ENCODE measurements at places on chromosomes 7 and 10.
A peak's percentile ranks its signal among the peaks of the same experiment; 100 is the strongest.

DNA sequence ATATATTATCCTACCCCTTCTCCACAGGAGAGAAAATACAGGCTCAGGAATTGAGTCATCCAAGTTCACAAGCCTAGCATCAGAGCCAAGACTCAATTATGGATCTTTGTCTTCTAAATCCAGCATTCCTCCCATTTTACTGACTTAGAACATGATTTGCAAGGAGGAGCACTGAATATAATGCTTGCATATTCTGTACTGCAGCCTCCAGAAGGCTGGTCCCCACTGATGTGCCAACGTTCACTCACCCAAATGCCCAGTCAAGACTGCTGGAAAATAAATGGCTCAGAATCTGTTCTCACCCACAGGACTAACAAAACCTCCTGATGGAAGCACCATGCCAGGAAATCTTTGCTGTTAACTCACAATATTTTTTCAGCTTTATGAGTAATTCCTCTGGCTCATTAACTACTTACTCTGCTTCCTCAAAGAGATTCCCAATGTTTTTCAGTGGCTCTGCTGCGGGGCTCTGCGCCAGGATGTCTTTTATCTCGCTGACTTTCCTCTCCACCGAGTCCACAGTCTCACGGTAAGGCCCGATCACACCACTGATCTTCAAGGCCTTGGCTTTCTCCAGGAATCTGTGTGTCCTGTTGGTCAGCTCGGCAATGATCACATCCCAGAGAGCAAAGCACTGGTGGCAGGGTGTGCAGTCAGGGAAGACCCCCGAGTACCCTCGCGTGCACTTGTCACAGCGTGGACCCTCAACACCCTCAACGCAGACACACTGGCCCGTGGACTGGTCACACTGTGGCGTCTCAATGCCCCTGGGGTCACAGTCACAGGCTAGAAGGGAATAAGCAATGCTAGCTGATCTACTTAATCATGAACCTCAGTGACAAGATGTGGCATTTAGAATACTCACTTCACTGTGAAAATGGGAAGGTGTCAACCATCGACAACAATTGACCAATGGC, 48.8 kb downstream of the DLD start:
- DNase-seq = no peak

- no peak for DNase-seq
These were observed 1063.4 kb upstream of the GHITM start for GRCh38 chr10:83075815-83076355.

GRCh38 chr10:101067356-101068083, 5.7 kb downstream of the KAZALD1 start:
- DNase-seq = peak; percentile 82

DNA sequence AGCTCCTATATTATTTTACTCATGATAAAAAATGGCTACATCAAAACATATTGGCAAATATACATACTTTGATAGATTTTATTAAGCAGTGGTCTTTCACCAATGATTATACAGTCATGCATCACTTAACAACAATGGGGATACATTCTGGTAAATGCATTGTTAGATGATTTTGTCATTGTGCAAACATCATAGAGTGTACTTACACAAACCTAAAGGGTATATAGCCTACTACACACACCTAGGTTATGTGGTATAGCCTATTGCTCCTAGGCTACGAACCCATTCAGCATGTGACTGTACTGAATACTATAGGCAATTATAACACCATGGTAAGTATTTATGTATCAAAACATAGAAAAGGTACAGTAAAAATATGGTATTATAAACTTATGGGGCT, 98.9 kb upstream of the IL6 start:
- DNase-seq = no peak

DNA sequence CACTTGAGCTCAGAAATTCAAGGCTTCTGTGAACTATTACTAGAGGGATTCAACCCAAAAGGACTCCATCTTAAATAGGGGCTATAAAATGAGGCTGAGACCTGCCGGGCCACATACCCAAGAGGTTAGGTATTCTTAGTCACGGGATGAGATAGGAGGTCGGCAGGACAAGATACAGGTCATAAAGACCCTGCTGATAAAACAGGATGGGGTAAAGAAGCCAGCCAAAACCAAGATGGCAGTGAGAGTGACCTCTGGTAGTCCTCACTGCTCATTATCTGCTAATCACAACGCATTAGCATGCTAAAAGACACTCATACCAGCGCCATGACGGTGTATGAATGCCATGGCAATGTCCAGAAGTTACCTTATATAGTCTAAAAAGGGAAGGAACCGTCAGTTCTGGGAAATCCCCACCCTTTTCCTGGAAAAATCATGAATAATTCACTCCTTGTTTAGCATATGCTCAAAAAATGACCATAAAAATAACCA, 101.2 kb upstream of the TRIM24 start:
- DNase-seq = no peak

GRCh38 chr7:102395592-102395872, 631 bp upstream of the PRKRIP1 start:
- no peak for DNase-seq

- DNase-seq = no peak
These were observed 775 bp downstream of the STARD3NL start for GRCh38 chr7:38178695-38179344.

DNA sequence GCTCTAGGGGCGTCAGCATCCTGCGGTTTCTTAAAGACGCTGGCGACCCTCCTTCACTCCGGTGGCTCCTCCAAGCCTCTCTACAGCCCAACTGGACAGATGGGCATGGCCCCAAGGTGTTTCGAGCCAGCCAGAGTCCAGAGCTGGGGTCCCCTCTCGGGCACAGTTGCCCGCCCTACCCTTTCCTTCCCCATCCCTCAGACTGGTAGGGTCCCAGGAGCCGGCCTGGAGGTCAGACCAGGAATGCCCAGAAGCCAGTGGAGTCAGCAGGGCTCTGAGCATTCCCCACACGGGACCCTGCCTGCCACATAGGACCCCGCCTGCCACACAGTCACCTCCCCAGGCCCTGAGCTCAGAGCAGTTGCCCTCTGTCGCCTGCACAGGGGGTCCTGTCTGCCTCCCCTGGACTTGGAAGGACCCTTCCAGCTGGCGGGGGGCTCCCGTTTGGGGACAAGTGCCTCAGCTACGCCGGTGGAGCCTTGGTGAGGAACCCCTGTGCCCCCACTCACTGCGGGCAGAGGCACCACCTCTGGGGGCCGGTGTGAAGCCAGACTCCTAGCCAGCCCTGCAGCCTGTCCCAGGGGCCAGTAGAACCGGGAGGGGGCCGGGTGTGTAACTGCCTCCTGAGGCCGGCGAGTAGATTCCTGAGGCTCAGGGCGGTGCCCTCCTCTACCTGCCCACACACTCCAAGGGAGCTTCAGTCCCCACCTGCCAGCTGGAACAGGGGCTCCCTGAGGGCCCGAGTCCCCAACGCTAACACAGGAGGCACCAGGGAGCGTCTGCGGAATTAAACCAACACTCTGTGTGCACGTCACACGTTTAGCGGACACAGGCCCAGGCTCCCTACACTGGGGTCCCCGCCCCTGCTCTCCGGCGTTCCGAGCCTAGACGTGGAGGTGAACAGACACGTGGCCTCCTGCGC, 19.4 kb upstream of the PDGFA start:
- no peak for DNase-seq

GRCh38 chr7:77415476-77415822, 700 bp downstream of the GSAP start:
- DNase-seq = no peak

DNA sequence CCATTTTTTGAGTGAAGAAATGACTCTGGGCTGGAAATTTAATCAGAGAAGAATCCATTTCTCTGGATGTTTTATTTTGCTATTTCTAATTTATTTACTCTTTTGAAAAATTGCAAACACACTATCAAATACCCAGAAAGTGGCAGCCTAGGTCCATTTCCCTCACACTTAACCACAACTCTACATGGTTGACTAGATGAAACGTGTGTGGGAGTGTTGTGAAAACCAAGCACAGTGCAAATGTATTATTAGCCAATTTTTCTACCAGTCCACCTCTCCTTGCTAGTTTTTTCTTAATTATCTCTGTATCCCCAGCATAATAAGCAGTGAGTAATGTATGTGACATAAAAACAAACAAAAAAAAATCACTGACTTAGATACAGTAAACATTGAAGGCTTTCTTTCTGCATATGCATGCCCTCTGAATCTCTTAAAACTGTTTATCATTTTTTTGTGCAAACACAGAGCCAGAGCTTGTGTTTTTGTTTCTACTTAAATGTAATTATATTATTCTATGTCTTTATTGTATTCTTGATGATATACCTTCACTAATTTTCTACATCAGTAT, 30.9 kb downstream of the SCIN start:
- DNase-seq = no peak

DNA sequence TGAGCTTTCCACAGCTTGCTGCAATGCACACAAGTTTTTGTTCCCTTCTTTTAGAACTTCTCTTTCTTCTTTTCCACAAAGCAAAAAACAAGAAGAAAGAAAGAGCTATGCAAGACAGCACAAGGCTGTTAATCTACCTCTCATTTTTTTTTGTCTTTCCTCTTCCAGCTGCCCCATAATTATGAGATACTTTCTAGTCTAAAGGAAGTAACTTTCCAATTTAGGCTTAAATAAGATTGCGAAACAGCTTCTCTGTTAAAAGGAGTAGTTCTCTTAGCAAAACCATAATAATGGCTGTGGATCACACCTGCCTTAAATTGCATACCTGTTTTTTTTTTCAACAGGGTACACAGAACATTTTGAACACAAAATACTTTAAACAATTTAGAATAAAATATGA, 56.0 kb downstream of the NDUFB2 start:
- no peak for DNase-seq

- DNase-seq = no peak
These were observed 183.9 kb downstream of the HECW1 start for GRCh38 chr7:43296306-43296705.

GRCh38 chr10:62131724-62132123, 136.9 kb downstream of the RTKN2 start:
- DNase-seq = no peak

GRCh38 chr10:36089790-36090440, 447.8 kb upstream of the FZD8 start:
- DNase-seq = no peak

- DNase-seq = no peak
These were observed 37.2 kb downstream of the VOPP1 start for GRCh38 chr7:55534916-55535590.

DNA sequence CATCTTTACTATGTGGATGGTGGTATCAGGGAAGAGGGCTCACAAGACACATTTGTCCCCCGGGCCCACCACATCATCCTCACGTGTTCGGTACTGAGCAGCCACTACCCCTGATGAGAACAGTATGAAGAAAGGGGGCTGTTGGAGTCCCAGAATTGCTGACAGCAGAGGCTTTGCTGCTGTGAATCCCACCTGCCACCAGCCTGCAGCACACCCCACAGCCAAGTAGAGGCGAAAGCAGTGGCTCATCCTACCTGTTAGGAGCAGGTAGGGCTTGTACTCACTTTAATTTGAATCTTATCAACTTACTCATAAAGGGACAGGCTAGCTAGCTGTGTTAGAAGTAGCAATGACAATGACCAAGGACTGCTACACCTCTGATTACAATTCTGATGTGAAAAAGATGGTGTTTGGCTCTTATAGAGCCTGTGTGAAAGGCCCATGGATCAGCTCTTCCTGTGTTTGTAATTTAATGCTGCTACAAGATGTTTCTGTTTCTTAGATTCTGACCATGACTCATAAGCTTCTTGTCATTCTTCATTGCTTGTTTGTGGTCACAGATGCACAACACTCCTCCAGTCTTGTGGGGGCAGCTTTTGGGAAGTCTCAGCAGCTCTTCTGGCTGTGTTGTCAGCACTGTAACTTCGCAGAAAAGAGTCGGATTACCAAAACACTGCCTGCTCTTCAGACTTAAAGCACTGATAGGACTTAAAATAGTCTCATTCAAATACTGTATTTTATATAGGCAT, 9.1 kb upstream of the CSGALNACT2 start:
- DNase-seq = peak; percentile 60

DNA sequence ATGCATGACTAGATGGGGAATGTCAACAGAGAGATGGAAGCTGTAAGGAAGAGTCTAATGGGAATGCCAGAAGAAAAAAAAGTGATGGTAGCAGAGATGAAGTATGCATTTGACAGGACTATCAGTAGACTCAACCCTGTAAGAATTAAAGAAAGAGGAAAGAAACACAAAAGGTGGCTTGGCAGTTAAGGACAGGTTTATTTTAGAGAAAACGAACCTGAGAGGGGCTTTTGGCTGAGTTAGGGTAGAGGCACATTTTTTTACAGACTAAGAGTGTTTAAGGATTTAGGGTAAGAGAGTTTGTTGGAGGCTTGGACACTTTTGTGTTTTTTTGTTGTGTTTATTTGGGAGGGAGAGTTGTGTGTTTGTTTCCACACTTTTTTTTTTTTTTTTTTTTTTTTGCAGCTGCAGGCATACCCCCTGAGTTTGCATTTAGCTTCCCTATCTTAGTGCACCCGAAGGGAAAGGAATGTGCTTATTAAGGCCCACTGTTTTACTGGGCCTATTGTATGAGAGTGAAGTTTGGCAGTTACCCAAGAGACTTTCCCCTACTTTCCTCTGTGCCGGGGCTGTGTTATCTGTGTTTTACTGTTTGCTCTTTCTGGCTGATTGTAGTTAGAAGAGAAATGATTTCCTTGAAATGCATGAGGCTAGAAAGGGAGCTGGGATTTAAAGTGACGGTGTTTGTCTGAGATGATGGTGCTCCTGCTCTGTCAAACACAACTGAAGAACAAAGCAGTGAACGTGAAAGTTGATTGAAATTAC, 32.0 kb downstream of the NPVF start:
- no peak for DNase-seq

GRCh38 chr7:128948312-128948973, 10.7 kb downstream of the IRF5 start:
- DNase-seq = no peak

DNA sequence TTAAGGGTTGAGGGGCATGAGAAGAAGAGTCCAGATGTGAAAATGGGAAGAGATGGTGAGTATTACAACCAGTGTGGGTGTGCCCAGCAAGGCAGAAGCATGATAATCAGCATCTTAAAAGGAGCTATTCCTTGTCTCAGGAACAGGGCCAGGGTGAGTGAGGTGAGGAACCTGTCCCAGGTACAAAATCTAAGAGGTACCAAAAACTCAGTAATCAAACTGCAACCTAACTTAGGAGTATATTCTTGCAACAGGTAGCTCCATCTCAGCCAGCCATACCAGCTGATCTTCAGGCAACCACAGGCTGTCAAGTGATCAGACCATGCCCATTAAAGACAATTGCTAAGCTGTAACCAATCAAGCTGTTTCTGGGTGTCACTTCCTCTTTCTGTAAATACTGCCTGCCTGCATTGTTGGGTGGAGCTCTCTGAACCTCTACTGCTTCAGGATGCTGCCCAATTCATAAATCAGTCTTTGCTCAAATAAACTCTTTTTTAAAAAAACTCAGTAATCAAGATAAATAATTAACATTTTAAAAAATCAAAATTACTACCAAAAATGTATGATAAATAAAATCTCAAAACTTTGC, 7.4 kb downstream of the KEL start:
- no peak for DNase-seq
